ENCODE measurements at places on chromosomes 7 and 10.

GRCh38 chr7:55132890-55133551, 114.2 kb downstream of the EGFR start:
- peak; percentile 6 for DNase-seq

GRCh38 chr10:79930267-79930666, 18.6 kb downstream of the SFTPD start:
- no peak for DNase-seq

GRCh38 chr7:40866601-40867000, 731.8 kb downstream of the SUGCT start:
- DNase-seq: no peak

GRCh38 chr7:49773218-49773935, at the start of gene VWC2:
VWC2 (plus strand) TSS chr7:49773638; CDS start chr7:49775436, 1,798 bp downstream.
- DNase-seq: no peak

DNA sequence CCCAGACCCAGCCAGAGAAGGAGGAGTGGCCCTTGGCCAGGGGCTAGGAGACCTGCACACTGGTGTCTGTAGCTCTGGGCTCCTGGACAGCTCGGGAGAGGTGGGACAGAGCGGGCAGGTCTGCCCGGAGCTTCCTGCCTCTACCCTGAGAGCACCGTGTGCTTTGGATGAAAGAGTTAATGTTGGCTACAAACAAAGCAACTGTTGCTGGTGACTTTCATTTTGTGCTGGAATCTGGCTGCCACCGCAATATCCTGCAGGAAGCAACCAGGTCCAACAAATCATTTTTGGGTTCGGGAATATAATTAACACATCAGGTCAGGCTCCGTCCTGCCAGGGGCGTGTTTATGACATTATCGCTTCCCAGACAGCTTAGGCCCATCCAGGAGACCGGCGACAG, 441.8 kb upstream of the MKI67 start:
- no peak for DNase-seq

GRCh38 chr10:102027261-102027660, 28.7 kb downstream of the ARMH3 start:
- DNase-seq: no peak

DNA sequence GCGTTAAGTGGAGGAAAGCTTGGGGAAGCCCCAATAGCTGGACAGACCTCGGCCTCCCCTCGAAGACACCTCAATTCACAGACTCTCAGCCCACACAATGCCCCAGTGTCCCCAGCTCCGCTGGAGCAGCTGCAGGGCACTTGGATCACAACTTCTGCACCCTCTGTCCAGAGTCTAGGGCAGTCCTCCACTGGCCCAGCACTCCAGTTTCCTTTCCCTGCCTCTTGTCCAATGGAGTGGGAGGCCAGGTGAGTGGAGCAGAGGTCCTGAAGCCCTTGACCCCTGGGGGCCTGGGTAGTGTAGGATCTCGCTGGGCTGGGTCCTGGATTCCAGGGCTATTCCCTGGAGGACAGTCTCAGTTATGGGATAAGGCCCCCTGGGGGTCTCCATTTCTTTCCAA, 11.9 kb downstream of the SFRP5 start:
- DNase-seq: no peak

- DNase-seq: no peak
Measured at GRCh38 chr7:45389073-45389872, 184.9 kb upstream of the ADCY1 start.

DNA sequence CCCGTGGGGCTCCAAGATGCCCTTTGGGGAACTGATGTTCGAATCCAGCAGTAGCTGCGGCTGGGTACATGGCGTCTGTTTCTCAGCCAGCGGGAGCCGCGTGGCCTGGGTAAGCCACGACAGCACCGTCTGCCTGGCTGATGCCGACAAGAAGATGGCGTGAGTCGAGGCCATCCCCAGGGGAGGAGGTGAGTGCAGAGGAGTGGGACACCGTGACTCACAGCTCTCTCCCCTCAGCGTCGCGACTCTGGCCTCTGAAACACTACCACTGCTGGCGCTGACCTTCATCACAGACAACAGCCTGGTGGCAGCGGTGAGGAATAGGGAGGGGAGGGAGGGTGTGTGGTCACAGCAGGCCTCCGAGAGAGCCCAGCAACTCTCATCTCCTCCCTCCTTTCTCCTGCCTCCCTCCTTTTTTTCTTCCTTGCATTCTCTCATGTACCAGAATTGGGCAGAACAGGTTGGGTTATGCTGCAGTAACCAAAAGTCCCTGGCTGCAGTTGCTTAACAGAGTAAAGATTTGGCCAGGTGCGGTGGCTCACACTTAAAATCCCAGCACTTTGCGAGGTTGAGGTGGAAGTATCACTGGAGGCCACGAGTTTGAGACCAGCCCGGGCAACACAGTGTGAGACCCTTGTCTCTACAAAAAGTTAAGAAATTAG, 16.5 kb downstream of the ARPC1B start:
- no peak for DNase-seq

GRCh38 chr7:117085769-117086463, 132.6 kb downstream of the ST7 start:
- no peak for DNase-seq

GRCh38 chr10:86711513-86712316, 43.4 kb downstream of the LDB3 start:
- DNase-seq: peak; percentile 39

DNA sequence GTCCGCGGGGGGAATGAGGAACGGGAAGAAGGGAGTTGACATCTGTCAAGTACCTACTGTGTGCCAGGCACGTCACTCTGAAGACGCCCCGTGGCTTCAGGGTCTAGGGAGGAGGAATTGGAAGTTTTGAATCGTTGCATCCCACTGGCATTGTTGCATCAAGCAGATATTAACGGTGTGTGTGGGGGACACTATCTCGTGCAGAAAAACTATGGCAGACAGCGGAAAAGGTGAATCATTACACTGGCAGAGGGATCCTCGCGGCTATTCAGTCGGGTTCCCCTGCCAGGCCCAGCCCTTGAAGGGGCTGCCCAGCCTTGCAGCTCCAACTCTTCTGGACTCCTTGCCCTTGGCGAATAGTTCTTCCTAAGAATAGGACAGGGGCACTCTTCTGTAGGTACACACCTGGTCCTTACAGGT, 1.0 kb upstream of the KIAA1549 start:
- no peak for DNase-seq

- no peak for DNase-seq
Measured at GRCh38 chr7:70717553-70718329, 414.2 kb upstream of the GALNT17 start.

DNA sequence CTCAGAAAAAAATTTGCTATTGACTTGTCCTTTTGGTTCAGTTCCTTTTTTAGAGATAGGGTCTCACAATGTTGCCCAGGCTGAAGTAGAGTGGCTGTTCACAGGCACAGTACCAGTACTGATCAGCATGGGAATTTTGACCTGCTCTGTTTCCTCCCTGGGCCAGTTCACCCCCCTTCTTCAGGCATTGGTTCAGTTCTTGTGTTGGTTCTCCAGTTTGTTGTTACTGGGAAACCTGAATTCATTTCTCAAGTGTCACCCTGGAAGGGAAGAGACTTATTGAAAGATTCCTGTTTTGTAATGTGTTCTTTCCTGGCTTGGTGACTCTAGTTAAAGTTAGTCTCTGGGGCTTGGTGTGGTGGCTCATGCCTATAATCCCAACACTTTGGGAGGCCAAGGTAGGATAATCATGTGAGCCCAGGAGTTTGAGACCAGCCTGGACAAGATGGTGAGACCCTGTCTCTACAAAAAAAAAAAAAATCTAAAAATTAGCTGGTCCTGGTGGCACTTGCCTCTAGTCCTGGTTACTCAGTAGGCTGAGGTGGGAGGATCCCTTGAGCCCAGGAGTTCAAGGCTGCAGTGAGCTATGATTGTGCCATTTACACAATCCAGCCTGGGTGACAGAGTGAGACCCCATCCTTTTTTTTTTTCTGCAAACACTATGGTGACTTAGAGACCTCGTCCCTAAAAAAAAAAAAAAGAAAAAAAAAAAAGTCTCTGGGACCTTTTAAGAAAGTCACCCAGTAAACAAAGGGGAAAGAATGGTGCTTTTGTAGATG, 52.7 kb downstream of the CNNM2 start:
- no peak for DNase-seq

DNA sequence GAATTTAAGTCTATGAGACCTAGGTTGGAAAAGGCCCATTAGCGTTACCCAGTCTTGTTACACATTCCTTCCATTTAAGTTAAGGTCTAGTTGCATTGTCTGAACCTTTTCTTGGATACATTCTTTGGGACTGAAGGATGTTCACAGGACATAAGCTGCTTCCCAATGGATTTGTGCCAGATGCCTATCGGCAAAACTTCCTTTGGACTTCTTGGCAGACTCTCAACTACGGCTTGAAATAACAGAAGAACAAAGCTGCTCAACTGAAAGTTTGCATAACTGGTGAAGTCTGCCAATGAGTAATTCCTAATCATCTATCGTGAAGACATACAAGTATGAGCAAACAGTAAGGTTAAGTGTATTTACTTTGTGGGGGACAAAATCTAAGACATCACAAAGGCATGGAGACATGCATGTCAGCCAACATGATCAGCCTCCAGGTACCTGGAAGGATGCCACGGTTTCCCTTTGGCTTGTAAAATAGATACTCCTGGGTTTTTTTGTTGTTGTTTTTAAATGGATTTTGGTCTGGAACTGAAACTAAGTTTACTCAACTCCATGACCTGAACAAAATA, 35.4 kb downstream of the MALSU1 start:
- DNase-seq: no peak

DNA sequence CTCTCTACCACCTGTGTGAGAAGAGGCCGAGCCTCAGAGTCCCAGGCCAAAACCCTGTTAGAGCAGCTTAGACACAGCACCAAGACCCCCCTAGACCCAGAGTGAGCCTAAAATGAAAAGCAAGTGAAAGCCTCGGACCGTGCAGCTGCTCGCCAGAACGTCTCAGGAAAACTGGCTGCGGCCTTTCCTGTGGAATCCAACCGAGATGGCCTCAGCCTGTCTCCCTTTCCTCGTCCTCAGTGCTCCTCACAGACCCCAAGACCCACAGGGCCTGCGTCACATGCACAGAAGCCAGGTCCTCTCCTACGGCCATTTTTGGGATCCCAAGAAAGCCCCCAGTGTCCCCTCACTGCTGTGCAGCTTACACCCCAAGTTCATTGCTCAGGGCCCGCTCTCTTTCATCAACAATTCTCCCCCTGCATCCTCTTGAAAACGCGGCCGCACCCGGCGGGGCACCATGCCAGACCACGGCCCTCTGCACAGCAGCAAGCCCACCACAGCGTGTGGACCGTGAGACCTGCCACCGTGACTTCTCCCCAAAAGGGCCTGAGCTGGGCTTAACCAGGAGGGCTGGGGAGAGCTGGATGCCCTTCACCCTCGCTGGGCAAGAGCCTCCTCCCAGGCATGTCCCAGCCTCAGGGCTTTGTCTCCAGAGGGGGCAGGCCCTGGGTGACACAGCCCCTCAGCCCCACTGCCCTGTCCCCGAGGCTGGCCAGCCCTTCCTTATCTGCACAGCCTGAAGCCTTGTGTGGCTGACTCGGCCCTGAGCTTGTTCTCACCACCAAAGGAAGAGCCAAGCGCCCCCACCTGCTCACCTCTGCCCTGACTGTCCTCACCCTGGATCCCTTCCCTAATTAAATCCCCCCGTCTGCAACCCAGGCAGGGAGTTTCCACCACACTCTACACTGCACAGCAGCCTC, 142.9 kb downstream of the PTPRN2 start:
- no peak for DNase-seq

- no peak for DNase-seq
Measured at GRCh38 chr7:112996331-112996871, 90.2 kb downstream of the GPR85 start.

DNA sequence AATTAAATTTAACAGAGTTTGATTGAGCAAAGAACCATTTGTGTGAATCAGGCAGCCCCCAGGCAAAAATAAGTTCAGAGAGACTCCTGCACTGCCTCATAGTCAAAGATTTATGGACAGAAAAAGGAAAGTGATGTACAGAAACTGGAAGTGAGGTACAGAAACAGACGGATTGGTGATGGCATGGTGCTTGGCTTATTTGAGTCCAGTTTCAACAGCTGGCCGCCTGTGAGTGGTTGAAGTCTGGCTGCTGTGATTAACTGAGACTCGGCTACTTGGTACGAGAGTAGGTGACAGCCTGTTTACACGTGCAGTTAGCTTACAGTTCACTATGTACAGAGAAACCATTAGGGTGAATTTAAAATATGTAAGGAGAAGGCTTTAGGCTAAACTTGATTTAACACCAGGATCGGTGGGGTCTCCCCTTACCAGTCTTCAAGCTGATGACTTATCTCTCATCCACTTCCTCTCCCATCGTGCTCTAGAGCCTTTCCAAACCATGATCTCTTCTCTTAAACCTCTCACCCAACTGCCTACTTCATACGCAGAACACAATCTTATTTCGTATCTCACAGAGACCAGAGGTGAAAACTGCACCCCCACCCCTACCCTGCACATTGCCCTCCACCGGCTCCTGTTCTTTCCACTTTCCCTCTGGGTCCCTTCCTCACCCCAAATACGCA, 5.0 kb upstream of the MSMB start:
- no peak for DNase-seq

- no peak for DNase-seq
Measured at GRCh38 chr7:64630496-64630895, 35.4 kb upstream of the ZNF107 start.

DNA sequence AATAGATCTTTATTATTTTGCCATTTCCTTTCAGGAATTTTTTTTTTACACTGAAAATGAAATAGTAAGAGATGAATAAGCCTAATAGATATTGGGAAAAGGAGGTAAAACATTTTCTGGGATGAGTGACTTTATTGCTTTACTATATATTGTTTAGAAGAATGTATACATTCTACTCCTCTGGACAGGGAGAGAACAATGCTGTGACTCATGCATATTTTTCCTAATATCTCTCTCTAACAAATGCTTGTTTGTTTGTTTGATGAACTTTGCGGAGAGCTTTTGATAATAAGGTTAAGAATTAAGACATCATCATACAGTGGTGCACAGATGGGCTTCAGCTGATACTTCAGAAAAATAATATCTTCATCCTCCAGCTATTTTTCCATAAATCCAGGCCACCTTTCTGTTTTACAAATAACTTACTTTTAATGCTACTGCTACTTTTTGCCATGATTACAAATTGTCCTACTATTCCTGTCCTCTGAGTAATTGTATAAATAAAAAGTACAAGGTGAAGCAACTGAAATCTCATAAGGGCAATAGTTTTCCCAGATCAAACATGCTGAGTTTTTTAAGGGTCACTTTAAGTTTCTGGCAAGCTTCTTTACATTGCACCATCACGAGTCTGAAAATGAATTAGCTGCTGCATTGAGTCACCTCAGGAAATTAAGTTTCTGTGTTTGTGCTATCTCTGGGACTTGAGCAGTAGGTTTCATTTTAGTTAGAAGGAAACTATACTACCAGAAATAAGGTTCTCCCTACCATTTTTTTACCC, 207.3 kb upstream of the POT1 start:
- no peak for DNase-seq

- no peak for DNase-seq
Measured at GRCh38 chr7:121604627-121605316, 208.7 kb upstream of the FAM3C start.

- no peak for DNase-seq
Measured at GRCh38 chr10:100637785-100638184, 102.0 kb downstream of the HIF1AN start.

DNA sequence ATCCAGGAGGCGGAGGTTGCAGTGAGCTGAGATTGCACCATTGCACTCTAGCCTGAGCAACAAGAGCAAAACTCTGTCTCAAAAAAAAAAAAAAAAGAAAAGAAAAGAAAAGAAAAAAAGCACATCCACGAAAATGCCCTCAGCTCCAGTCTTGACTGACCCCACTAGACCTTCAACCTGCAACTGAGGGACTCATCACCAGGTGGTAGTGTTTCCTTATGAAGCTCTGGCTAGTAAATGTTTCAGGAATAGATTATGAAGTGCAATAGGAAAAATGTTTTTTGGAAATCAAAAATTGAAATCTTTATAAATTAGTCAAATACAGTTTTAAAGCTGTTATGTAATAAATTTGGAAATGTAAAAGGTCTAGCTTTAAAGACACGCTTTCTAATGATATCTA, 22.4 kb downstream of the TLL2 start:
- DNase-seq: no peak

Data from stimulated activated CD4-positive, alpha-beta T cell treated with anti-CD3 and anti-CD28 coated beads, Interleukin-4, amount 100 ng/mL, for 48 hours (primary cell).